ENCODE measurements at places on chromosomes 2 and 18. TPM values are rescaled to one million over a fixed set of nuclear protein-coding genes. Genes with fewer than 3 reads are reported as not detected.
A peak's percentile ranks its signal among the peaks of the same experiment; 100 is the strongest.

Gene NYAP2
- total RNA-seq, result not detected

DNA sequence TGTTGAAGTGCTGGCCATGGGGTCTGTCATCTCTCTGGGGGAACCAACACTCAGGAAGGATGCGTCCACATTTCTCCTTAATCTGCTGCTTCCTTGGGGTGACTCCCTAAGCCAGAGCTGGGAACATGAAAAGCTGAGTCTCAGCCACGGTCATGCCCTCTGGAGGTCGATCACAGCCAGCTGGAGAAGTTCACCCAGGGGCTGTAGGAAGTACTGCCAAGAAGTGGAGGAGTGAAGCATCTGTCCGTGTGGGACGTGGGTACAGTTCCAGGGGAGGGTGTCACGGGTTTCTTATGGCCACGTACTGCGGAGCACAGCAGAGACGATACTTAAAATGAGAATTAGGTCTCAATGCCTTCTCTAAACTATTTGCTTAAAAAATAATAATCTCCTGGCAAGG is 42.4 kb upstream of the IGFBP2 start:
- DNase-seq, result peak; percentile 41

Gene ACMSD
- total RNA-seq, result not detected

Gene CCT4
- total RNA-seq, result 205 TPM

Gene THSD7B
- not detected for total RNA-seq

- DNase-seq, result peak; percentile 47
These were observed 63.6 kb downstream of the CIB4 start for GRCh38 chr2:26577442-26578112.

DNA sequence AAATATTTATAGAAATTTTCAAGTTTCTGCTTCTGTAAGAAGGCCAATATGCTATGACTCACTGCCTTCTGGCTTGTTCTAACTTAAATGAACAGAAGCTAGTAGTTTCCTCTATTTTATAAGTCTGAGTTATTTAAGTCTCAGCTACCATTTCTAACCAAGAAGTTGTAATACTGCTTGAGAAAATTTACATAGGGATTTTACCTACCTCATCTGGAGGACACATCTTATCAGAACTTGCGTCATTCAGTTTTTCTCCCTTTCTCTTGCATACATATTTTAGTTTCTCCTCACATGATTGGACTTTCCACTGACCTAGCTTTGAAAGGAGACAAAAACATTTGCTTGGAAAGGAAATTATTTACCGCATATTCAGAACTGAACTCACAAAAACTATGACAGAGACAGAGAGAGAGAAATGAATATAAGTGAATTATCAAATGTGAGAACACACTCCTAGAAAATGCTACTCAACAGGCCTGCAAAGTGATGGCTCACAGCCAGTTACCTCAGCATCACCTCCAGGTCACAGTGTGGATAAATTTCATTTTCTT is 81.1 kb upstream of the CD302 start:
- DNase-seq, result peak; percentile 21

DNA sequence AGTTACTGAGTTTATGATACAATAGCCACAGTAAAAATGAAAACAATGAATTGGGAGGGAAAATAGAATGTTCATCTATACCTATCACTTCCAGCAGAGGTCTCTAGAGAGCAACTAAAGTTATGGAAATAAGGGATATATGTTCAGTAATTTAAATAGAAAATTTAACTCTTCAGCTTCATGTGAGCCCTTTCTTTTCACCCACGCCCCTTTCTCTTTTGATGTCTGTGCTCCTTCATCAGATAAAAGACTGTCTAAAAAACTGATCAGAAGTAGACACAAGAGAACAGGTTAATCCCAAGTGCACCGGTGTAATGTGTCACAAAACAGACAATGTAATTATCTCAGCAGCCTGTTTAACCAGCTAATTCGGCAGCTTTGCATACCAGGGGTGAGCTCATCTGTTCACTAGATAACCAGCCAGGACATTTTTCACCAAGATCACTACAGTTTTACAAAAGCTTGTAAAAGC is 238.5 kb upstream of the ERBB4 start:
- DNase-seq, result peak; percentile 43

Gene UBXN2A
- total RNA-seq, result 16.7 TPM

- peak; percentile 35 for DNase-seq
These were observed 100.9 kb downstream of the WDSUB1 start for GRCh38 chr2:159185401-159186130.

DNA sequence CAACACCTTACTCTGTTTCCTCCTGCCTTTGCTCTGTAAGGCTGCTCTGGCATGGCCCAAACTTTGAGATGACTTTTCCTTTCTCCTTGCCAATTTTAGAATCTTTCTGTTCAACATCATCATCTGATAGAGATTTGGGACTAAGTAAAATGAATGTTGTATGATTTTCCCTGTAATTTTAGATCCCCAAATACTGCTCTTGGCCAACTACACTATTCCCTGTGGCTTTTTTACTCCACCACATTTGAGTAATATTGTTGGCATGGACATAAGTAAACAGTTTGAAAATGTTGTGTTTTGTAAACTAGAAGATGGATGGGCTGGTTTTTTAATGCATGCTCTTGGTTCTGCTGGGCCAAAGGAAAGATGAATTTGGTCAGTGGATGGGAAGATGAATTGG is 12.1 kb downstream of the LTBP1 start:
- DNase-seq, result no peak

GRCh38 chr2:233850745-233851144 is 3.6 kb downstream of the HJURP start:
- DNase-seq, result no peak

Gene IL1B
- total RNA-seq, result 0.06 TPM

Measured in LHCN-M2 (cell line).